Activated CD4-positive, alpha-beta T cell treated with anti-CD3 and anti-CD28 coated beads, Interleukin-2, amount 10 ng/mL, durations not matched to agents 24 days and 14 days (primary cell): ENCODE measurements at places on chromosomes 5 and 9. TPM values are rescaled to one million over a fixed set of nuclear protein-coding genes. Genes with fewer than 3 reads are reported as not detected.
A peak's percentile ranks its signal among the peaks of the same experiment; 100 is the strongest.

GRCh38 chr9:137250329-137251193, 525 bp upstream of the STPG3 start:
- no peak for DNase-seq

GRCh38 chr5:34519489-34520220, 136.5 kb upstream of the RAI14 start:
- DNase-seq: no peak

- DNase-seq: no peak
Observed at GRCh38 chr5:45281081-45281480, 415.1 kb downstream of the HCN1 start.

GRCh38 chr9:10705383-10705782, 92.6 kb upstream of the PTPRD start:
- DNase-seq: no peak

Gene FGF18
- 0.17 and 0.33 TPM in 2 replicates for total RNA-seq

DNA sequence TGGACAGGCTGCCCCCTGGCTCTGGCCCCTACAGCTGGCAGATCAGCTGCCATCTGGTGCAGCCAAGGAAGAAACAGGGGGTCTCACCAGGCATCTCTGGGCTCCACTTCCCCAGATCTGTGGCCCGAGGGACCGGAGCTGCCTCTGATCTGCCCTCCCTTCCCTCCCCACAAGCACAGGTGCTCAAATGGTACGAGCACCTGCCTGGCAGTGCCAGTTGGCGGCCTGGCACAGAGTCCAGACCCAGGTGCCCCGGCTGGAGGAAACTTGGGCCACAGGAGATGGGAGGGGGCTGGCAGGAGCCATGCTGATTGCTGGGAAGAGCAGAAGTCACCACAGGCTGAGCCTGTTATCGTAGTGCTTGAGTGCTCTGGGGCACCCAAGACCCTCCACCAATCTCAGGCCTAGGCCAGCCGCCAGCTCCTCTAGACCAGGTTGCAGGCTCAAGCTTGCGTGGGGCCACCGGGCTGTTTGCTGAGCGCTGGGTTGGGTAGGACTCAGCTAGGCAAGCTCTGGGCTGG, 5.0 kb upstream of the CAMK2A start:
- no peak for DNase-seq

Gene UQCRQ
- total RNA-seq: 454 and 464 TPM in 2 replicates

Gene SCGB3A2
- not detected in 2 replicates for total RNA-seq

Gene FANCC
- 16.7 and 18.0 TPM in 2 replicates for total RNA-seq

DNA sequence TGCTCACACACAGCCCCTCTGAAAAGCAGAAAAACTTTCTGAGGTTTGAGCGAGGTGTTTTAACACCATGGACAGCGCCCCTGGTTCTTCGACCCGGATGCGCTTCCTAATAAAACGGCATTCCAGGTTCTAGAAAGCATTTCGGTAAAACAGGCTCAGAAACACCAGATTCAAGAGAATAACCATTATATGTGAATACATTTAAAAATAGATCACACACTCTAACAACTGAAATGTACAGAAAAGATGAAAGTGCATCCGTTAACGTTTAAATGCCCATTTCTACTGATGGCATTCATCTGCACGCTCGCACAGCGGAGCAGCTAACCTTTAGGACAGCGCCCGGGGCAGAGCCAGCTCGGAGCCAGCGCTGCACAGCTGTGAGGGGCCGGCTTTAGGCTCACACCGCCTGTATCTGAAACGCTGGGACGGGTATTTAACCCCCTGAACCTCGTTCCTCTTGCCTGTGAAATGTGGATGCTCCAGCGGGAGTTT, 26.3 kb upstream of the TENT4A start:
- peak; percentile 65 for DNase-seq

DNA sequence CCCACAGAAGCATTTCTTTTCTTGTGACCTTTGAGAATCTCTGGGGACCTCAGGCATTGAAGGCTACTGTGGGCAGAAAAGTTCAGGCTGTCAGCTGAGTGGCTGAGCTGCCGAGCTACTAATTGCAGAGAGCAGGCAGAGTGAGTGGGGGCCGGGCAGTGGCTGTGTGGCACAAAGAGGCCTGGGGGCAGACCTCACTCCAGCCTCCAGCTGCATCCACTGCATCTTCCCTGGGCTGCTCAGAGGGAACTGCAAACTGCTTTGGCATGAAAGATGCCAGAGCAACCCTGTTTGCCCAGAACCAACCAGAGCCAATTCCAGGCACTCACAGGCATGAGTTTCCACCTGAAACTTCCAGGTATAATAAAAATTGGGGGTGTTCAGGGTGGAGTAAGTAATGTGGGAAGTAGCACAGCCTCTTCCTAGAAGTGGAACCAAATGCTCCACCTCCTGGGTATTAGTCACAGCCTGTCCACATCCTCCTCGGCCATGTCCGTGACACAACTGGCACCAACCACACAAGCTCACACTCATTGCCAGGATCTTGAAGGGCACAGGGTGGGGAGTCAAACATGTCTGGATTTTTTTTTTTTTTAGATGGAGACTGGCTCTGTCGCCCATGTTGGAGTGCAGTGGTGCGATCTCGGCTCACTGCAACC, 548.9 kb downstream of the BNC2 start:
- DNase-seq: no peak

Gene HTR4
- not detected in 2 replicates for total RNA-seq

Gene AQP3
- total RNA-seq: 3.2 and 4.1 TPM in 2 replicates

Gene ANXA2R
- total RNA-seq: 1.1 and 1.2 TPM in 2 replicates

- no peak for DNase-seq
Observed at GRCh38 chr9:14511452-14511851, 181.8 kb downstream of the ZDHHC21 start.

- DNase-seq: no peak
Observed at GRCh38 chr5:75847561-75848021, 130.4 kb upstream of the POC5 start.

Gene ENHO
- not detected in 2 replicates for total RNA-seq

DNA sequence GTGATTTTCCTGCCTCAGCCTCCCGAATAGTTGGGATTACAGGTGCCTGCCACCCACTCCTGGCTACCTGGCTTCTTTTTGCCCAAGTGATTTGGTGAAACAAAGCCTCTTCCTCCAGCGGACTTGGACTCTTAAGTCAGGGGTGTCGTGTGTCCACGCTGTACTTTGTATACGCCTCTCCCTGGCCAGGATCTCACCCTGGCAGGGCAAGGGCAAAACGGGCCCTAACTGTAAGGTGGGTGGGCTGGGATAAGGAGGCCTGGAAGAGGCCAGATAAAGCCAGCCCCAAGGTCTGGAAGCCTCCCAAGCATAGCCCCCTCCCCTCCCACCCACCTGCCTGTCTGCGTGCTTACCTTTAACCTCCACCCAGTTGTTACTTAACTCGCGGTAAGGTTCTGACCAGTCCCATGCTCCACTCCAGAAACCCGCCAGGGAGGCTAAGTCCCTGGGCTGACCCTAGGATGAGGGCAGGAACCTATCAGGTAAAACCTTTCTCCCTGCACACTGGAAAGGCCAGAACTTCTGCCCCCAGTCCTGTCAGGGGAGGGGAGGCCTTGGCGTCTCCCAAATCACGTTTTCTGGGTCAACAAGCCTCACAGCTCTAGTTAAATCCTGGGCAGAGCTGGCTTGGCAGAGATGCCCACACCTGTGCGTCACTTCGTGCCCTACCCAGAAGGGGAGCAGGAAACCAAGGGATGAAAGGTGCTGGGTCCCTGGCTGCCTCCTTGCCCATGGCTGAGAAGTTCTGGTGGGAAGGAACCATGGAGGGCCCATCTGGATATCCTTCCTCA, 8.4 kb downstream of the CDK9 start:
- DNase-seq: no peak

- DNase-seq: no peak
Observed at GRCh38 chr9:18922161-18922885, 110.7 kb downstream of the SAXO1 start.

DNA sequence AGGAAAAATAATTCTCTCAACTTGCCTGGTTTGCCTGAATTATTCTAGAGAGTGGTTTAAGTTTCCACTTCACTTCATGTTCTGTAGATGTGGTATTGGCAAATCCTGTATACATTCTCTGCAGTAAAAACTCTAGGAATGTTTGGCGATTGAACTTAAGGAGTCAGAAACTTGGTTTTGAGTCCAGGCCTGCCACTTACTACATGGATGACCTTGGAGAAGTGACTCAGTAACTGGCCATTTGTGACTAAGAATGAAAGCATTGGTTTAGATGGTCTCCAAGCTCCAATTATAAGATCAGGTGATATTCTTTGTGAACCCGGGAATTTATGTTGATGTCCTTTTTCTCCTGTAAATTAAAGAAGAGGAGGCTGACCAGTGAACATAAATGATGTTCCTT, 233.8 kb downstream of the GAS1 start:
- DNase-seq: no peak

DNA sequence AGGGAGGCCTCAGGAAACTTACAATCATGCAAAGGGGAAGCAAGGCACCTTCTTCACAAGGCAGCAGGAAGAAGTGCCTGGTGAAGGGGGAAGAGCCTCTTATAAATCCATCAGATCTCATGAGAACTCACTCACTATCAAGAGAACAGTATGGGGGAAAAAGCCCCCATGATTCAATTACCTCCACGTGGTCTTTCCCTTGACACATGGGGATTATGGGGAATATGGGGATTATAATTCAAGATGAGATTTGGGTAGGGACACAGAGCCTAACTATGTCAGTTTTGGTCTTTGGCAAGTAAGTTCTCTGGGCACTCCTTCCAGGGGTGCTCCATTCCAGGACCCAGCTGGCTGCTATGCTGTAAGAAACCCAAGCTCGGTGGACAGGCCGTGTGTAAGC, 275.3 kb upstream of the TUT7 start:
- DNase-seq: no peak

GRCh38 chr5:76716456-76717157, 681 bp downstream of the F2R start:
- DNase-seq: peak; percentile 69

DNA sequence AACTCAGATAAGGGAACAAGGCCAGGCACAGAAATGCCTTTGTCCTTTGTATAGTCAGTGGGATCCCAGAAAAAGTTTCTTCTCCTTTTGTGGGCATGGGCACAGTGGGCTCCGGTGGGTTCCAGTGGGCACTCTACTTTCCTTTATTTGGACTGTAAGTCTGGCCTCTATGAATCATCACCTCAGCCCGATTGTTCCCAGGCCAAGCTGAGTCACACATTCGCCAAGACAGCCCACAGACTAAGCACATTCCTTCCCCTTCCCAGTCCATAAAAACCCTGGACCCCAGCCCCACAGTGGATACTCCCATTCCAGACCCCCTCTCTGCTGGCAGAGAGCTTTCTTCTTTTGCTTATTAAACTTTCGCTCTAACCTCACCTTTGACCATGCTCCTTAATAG, 165.0 kb downstream of the FBXL17 start:
- no peak for DNase-seq

- no peak for DNase-seq
Observed at GRCh38 chr5:119309326-119309725, 46.5 kb upstream of the TNFAIP8 start.

Gene MAT2B
- total RNA-seq: 104 and 105 TPM in 2 replicates

- DNase-seq: no peak
Observed at GRCh38 chr9:72065076-72065475, 4.7 kb upstream of the C9orf57 start.

Gene CEL
- total RNA-seq: 1.8 and 2.0 TPM in 2 replicates

DNA sequence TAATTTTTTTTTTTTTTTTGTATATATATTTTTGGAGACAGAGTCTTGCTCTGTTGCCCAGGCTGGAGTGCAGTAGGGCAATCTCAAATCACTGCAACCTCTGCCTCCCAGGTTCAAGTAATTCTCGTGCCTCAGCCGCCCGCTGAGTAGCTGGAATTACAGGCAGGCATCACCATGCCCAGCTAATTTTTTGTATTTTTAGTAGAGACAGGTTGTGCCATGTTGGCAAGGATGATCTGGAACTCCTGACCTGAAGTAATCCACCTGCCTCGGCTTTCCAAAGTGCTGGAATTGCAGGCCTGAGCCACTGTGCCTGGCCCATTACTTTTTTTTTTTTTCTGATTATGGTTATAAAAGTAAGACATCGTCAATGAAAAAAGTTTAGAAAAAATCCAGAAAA, 84.0 kb upstream of the LMNB1 start:
- DNase-seq: no peak

Gene ADCY2
- total RNA-seq: not detected in 2 replicates

Gene SLC36A3
- total RNA-seq: not detected in 2 replicates

DNA sequence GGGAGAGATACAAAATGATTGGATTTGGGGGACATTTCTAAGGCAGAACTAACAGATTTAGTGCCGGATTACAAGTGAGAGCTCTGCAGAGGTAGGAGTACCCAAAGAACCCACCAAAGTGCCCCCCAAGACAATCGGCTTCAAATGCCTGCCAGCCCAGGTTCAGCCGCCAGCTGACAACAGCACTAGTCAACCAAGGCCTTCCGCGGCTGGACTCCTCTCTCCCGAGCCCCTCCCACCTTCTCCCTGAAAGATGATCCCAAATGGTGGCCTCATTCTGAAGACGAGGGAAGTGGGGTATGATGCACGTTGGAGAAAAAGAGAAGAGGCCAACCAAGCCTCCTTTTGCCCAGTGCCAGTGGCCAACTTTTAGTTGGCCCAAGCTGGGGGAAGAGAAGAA, 210.4 kb upstream of the SLC30A5 start:
- no peak for DNase-seq

Gene MARCHF11
- total RNA-seq: not detected in 2 replicates

Gene LRSAM1
- total RNA-seq: 24.6 and 26.4 TPM in 2 replicates

DNA sequence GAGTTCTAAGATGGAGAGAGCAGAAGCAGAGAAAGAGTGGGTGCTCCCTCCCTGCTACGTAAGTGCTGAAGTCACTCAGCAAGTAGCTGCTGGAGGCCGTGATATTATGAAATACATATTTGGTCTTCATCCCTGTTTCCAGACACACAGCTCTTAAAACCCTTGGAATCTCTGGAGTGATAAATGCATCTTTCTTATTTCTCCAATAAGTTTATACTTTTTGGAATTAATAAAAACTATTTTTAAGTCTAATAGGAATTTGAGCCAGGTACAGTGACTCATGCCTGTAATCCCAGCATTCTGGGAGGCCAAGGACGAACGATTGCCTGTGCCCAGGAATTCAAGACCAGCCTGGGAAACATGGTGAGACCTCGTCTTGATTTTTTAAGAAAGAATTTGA, 60.6 kb downstream of the AUH start:
- no peak for DNase-seq

DNA sequence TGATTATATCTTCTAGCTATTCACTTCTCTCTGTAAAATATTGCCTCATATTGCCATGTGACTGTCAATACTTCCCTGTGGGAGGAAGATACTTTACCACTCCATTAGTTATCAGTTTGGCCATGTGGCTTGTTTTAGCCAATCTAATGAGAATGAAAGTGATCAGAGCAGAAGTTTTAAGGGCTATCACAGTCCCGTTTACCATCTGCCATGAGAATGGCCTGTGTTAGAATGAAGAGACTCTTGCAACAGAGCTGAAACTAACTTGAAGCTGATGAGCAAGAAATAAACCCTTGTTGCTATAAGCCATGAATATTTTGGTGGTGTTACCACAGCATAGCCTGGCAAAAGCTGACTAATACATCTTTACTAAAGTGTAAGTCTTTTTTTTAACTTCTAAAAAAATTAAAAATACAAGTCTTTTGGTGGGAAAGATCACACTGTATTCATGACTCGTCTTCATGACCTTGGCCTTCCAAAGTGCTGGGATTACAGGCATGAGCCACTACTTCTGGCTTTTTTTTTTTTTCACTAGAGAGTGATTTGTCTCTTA, 68.0 kb upstream of the CTNNA1 start:
- no peak for DNase-seq

Gene KCNV2
- not detected in 2 replicates for total RNA-seq
